GM12891 (cell line): ENCODE measurements at places on chromosomes 1 and 21.

DNA sequence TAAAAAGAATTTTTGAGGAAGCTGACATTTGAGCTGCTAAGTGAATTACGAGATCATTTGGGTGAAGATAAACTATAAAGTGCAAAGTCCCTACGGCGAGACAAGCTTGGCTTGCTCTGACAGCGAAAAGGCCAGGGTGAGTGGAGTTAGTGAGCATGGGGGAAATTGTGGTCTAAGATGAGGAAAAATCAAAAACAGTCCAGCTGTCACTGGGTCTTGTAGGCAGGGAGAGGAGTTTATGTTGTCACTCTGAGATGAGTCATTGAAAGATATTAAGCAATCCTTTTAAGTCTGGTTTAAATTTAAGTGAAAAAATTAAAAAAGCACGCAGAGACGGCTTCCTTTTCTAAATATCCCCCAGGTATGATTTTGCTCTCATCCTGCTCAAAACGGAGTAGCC lies 601.9 kb downstream of the MRPL39 start:
- no peak for DNase-seq

GRCh38 chr1:5913876-5914275 lies 78.3 kb downstream of the NPHP4 start:
- DNase-seq, result no peak

DNA sequence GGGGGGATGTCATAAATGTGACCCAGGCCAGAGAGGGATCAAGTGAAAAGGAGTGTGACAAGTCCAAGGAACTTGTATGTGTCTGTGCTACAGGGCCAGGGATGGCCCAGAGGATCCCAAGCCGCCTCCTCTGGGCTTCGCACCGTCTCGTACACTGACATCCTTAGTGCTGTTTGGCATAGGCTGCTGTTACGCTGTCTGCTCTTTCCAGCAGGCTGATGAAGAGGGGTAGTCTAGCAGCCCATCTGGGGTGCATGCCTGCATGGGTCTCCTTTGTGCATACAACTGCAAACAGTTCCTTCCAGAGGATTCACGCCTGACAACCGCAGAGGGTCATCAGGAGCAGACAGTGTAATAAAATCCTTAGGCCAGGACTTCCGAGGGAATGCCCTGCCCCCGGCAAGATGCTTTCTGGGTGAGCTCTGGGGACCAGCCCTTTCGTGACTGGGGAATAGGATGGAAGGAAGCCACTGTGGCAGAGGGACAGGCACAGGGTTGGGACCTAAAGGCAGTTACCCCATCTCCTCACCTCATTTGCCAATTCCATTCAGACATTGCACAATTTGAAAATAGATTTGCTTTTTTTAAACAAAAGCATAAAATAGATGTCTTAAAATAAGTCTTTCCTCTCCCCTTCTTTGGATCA lies 6.3 kb upstream of the GOLT1A start:
- no peak for DNase-seq

GRCh38 chr1:222791006-222791710 lies 23.7 kb upstream of the DISP1 start:
- no peak for DNase-seq

DNA sequence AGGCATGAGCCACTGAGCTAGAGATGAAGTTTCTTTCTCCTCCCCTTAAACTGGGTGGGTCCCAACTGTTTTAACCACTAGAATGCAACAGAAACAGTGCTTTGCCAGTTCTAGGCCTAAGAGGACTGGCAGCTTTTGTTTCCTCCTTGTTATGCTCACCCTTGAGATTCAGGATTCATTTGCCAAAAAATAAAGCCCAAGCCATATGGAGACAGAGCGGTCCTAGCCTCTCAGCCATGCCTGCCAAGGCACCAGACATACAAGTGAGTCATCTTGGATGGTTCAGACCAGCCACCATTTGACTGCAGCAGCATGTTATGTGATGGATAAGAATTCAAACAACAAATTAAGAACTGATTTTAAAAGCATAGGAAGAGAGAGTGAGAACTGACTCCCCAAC lies 38.1 kb upstream of the STUM start:
- no peak for DNase-seq

DNA sequence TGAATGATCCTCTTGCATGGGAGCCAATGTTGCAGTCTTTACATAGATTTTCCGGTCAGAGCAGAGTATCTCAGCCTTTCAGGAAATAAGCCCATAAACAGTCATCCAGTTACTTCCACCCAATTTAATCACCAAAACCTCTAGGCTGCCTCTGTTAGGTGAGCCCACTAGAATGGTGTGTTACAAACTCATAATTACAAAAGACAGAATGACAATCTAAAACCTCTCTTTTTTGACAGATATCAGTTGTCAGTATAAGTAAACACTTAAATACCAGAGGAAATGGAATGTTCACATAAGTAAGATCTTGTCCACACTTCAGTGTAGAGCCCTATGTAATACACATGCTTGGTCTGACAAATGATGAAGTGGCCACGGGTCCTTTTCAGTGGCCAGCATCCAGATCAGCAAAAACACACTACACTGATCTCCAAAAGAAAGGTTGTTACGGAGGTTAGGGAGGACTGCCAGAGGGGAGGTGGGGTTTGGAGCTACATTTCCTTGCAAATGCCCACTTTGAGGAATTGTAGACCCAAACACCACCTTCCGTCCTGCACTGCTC lies 71.3 kb upstream of the FBXO28 start:
- DNase-seq, result no peak

DNA sequence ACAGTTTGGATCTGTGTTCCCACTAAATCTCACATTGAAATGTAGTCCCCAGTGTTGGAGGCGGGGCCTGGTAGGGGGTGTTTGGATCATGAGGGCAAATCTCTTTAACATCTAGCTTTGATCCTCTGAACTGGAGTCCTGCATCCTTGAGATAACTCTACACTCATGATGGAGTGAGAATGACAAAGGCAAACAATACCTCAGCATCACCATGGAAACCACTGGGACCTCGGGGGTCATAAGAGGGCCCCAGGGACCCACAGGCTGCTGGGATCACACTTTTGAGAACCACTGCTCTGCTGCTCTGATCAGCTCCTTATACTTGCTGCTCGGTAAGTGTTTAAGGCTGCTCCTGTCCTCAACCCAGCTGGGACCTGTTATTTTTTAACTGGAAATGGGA lies 13.4 kb upstream of the OBSCN start:
- DNase-seq, result no peak

GRCh38 chr1:33379631-33380354 lies 51.1 kb downstream of the PHC2 start:
- DNase-seq, result no peak

- DNase-seq, result no peak
Measured at GRCh38 chr1:108597041-108597440, 37.1 kb downstream of the EEIG2 start.

DNA sequence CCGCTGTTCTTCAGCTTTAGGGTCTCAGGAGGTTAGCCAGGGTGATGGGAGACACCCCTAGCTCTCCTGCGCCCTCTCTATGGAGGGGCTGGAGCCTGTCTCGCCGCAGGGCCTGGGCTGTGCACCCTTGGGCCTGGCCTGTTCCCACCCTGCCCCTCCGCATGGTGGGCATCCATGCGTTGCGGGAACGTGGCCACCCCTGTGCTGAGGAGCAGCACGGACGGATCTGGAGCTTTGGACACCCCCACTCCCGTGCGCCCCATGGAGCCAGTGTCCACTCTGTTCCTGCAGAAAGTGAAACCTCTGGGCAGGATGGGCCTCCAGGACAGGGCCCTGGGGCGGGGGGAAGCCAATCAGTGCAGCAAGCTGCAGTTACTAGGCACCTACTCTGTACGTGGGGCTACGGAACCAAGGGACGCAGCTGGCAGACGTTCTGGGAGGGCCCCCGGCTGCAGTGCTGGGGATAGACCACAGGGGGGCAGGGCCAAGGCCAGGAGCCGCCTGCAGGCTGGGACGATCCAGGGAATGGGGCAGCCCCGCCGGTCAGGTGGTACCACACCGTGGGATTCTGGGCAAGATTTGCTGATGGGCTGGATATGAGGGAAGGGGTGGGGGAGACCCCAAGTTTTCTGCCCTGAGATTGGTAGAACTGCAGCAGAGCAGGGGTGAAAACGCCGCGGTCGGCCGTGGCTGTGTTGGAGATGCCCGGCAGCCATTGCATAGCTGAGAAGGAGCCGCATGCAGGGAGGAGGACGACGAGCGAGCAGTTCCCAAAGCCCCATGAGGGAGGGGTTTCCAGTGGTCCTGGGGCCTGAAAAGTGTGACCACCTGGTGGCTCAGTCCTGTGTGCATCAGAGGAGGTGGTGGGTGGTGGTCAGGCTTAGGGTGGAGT lies 43.3 kb downstream of the TP73 start:
- DNase-seq, result peak; percentile 90

DNA sequence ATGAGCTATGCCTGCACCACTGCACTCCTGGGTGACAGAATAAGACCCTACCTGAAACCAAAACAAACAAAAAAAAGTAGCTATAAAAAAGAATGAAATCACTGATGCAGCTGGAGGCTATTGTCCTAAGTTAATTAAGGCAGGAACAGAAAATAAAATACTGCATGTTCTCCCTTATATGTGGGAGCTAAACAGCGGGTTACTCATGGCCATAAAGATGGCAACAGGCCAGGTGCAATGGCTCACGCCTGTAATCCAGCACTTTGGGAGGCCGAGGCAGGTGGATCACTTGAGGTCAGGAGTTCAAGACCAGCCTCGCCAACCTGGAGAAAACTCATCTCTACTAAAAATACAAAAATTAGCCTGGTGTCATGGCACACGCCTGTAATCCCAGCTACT lies 152.7 kb downstream of the PIK3R3 start:
- DNase-seq, result no peak

DNA sequence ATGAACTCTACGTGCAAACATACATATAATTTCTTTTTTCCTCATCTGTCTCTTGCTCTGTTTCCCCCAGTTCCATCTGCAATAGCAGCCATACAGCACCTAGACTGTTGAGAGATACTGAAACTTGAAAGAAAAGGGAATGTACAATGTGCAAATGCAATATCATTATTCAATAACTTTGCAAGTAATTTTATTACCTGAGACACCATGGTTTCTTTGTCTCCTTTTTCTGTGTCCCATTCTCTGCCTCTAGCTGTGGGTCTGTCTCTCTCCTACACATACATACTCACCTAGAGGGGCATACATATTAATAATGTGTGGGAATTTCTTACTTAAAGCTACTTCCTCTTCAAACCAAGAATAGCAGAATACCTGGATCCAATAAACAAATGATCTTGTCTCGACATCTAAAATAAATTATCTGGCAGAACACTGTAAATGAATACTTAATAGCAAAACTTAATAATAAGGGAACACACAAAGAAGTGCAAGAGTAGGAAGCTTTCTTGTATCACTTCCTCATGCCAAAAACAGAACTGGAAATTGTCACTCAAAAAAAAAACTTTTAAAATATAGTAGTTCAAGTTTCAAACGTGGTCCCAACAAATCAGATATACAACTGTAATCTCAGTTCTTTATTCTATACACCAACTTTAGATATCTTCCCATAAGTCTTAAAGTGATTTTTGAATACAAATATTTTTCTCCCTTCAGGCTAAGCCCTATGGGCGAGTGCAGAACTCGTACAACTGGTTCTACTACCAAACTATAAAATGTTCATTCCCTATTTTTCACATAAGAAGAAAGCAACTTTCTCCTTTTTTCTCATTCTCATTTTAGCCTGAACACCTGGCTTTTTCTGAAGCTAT lies 194.6 kb downstream of the NRIP1 start:
- DNase-seq, result no peak

- DNase-seq, result no peak
Measured at GRCh38 chr1:7224081-7224534, 438.9 kb downstream of the CAMTA1 start.

DNA sequence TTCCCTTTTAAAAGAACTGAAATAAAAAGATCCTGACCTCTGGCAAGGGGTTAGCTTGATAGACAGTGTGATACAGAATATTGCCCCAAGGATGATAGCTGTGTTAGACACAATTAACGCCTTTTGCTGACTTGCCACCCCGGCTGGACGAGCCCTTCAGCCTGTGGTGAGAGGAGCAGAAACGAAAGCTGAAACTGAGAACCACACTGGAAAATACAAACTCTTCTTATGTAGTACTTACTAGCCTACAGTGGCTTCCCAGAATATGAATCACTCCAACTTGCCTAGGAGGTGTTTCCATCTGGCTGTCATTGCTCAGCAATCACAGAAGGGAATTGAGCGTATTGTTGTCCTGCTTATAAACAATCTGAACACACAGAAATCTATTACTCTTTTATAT lies 22.9 kb downstream of the SAMSN1 start:
- no peak for DNase-seq

DNA sequence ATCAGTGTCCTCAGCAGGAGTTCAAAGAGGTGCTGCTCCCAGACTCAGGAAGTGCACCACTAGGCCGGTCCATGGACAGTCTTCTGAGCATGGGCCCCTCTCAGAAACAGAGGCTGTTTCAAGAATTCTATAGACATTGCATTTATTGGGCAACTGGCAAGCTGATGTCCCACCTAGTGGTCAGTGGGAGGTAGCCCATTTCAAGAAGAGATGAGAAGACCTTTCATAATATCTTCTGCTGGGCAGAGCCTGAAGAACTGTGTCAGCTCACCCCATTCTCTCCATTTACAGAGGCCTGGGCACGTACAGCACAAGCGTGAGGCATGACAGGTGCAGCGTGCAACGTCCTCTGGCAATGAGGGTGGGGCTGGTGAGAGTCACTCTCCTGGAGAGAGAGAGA lies 216.0 kb downstream of the DYRK1A start:
- no peak for DNase-seq

DNA sequence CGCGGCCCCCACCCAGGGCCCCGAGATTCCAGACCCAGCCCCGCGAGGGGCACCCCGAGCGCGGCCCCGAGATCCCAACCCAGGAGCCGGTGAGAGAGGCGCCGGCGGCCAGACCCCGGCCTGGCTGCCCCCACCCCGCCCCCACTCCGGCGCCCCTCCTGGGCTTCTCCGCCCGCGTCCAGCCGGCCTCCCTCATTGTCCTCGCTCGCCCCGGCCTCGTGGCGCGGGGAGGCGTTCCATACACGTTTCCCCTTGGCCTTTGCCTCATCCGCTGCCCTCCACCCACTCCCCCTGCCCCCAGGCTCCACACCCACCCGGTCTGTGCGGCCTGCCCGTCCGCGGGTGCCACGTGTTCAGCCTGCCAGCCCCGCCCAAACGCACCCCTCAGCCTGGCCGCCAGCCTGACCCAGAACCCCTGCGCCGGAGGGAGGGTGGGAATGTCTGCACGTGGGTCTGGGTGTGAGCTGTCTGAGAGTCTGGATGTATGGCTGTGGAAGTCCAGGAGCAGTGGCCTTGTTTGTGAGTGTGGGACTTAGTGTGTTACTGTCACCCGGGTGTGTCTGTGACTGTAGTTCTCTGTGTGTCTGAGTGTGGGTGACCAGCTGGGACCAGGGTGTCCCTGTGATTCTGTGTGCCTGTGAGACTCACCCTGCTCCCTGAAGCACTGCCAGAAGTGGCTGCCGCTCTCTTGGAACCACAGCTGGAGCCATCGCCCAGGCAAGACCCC lies 681 bp downstream of the B4GALT2 start:
- no peak for DNase-seq

- no peak for DNase-seq
Measured at GRCh38 chr1:201221201-201221846, 30.7 kb downstream of the IGFN1 start.
